ENCODE measurements at places on chromosomes 11 and 22.

DNA sequence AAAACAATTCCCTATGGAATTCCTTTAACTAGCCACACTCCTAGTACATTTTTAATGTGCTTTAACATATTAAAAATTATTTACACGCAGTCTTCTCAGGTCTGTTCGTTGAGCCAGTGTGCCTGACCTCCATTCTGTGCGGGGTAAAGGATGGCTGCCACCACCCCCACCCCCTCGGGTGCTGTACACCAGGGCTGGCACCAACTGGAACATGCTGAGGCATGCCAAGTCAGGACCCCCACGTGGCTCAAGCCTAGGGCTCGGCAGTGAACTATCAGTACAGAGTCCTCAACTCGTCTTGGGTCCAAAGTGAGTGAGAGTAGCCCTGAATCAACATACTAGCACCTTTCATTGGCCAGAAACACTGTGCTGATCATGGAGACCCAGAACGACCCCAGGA is 32.5 kb upstream of the PHF21B start:
- DNase-seq, result no peak

DNA sequence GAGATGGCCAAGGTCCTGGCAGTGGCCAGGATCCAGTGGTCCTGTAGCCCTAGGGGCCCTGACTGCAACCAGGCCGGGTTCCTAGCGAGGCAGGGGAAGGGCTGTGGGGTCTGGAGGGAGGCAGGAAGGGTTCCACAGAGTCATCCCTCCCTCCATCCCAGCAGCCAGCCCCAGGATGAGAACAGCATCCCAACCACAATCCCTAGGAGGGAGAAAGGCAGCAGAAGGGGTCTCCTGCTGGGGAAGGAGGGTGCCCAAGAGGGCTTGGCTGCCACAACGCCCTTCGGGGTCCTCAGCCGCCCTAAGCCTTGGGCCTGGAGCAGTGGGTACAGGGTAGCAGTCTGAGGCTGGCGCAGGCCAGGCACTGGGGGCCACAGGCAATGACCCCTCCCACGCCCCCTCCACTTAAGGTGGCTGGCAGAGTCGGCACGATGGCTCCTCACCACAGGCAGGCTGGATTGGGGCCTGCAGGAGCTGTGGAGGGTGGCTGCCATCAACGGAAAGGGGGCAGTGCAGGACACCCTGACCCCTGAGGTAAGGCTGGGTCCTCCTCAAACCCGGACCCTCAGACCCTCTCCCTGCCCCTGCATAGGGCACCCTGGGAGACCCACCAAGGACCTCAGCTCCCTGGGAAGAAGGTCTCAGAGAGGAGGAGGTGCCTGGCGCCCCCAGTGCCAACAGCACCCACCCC is 7.2 kb downstream of the SLC22A12 start:
- no peak for DNase-seq

- peak; percentile 57 for DNase-seq
Observed at GRCh38 chr11:102252339-102252891, 64.9 kb upstream of the BIRC3 start.

DNA sequence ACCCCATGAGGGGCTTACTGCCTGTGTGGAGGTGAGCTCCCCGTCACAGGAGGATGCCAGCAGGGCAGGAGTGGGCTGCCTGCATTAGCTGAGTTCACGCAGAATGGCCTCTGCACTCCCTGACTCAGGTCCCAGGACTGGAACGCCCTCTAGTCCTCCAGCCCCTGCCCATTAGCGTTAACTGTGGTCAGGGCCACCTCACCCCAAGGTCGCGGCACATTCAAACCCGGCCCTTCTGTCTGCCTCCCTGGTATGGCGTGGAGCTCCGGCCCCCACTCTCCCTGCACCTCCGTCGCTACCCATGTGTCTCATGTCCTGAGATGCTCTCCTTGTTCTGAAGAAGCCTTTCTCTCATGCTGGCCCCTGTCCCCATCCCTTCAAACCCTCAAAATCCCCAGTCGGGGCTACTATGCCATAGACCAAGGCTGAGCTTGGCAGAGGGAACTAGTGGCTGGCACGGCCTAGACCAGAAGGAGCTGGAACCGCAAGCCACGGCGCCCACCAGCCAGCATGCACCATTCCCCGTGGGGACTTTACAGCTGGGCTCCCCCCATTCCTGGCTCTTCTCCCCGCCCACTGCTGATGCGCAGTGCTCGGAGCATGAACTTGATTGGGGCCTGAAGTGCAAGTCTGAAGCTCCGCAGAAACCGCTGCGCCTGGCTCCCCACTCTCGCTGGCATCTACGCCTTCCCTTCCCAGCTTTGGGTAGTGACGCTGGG is 79.5 kb upstream of the RTL6 start:
- DNase-seq, result no peak

DNA sequence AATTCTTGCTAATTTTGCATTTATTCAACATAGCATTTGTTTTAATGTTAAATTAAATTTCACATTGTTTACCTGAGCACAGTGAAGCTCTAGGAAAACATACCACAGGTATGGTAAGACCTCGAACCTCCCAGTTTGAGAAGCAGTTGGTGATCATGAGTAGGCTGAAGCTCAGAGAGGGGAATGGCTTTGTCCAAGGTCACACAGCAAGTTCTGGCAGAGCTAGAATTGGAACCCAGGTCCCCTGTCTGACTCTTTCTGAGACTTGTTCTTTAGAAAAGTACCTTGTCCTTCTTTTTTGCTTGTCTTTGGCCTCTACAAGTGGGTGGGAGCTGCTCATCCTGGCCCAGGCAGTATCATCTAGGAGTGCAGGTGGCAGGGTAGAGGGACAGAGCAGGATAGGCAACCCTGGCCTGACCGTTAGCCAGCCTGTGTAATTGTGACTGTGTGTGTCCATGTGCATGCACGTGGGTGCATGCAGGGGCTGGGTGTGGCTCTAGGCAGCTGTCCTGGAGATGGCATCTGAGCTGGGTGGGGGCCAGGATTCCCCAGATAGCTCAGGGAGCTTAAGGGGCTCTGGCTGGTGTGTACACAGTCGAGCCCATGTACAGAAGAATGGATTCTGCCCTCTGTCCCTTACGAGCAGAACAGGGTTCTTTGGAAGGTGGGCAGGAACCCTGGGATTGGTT is 21.6 kb downstream of the PHLDB1 start:
- no peak for DNase-seq

DNA sequence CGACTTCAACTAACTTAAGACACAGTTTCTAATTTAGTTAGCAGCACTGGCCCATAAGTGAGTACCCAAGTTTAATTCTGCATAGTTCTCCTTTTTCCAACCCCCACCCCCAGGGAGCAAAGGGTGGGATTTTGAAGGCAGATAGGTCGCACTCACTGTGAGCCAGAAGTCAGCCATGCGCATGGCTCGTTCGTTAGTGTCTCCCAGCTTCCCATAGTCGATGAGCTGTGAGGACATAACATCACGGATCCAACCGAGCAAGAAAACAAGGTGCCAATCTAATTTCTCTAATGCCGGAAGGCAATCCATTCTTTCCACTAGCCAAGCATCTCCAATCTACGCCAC is 577 bp downstream of the MRPL17 start:
- DNase-seq, result no peak

- DNase-seq, result peak; percentile 62
Observed at GRCh38 chr11:34379079-34379478, 21.3 kb upstream of the ABTB2 start.

- peak; percentile 82 for DNase-seq
Observed at GRCh38 chr11:47924184-47924691, 56.1 kb upstream of the PTPRJ start.

- no peak for DNase-seq
Observed at GRCh38 chr11:117126223-117126965, 17.7 kb upstream of the PAFAH1B2 start.

DNA sequence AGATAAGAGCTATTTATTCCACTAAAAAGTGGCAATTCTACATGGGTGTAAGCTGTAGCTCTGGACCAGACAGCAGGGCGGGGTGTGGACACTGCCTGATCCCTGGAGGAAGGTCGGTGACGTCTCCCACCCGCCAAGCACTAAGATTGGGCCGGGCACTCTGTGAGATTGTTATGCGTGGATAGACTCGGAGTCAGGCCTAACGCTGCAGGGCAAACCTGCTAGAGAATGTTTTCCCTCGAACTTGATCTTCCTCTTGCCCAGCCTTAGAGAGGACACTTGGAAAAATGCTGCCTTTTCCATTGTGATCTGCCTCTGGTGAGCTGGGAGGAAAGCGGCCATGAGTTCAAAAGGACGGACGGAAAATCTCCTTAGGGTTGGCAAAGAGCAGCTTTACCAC is 1273.4 kb downstream of the TBC1D22A start:
- DNase-seq, result no peak

DNA sequence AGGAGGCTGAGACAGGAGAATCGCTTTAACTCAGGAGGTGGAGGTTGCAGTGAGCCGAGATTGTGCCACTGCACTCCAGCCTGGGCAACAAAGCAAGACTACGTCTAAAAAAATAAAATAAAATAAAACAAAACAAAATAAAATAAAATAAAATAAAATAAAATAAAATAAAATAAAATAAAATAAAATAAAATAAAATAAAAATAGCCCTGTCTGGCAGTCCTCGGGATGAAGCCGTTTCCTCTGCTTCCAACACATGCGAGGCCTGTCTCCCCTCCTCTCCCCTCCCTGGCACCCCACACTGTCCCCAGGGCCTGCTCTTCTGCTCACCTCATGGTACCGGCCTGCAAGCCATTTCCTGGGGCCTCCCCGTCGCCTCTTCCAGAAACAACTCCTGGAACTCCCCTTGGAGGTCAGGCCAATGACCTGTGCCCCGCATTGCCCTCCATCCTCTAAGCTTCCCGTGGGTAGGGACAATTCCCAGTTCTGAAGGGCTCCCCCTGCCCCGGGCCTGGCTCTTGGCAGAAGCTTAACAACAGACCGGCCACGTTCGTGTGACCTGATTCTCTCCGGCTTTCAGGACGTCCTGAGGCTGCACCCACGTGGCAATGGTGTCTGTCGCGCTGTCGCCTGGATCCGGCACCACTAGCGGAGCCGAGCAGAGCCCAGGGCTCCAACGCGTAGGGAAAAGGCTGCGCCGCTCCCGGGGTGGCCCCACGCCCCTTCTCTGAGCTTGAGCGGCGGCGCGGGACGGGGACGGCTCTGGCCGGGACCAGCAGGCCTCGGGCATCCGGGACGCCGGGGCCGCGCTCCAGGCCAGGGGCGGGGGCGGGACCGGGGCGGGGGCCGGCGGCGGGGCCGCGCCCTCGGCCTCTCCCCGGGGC is 456 bp upstream of the PARVB start:
- peak; percentile 27 for DNase-seq

- DNase-seq, result no peak
Observed at GRCh38 chr11:87572881-87573280, 535.1 kb downstream of the TMEM135 start.
